Stimulated activated CD8-positive, alpha-beta memory T cell treated with anti-CD3 and anti-CD28 coated beads, Interleukin-4, amount 100 ng/mL, for 1 hour (primary cell): ENCODE measurements at places on chromosomes 1 and 21.

- no peak for DNase-seq
Observed at GRCh38 chr1:181768211-181768929, 285.1 kb downstream of the CACNA1E start.

DNA sequence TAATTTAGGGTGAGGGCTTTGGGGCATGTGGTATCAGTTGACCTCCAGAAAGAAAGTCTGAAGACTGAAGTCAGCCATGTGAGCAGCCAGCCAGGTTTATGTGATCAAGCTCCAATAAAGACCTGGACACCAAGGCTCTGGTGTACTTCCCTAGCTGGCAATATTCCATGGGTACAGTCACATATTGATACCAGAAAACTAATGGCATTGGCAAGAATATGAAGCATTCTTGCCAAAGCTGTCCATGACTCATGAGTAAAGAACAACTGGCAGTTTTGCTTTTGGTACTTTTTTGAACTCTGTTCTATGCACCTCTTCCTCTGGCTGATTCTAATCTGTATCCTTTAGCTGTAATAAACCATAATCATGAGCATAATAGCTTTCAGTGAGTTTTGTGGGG is 415.3 kb upstream of the CAMK1G start:
- DNase-seq, result no peak

DNA sequence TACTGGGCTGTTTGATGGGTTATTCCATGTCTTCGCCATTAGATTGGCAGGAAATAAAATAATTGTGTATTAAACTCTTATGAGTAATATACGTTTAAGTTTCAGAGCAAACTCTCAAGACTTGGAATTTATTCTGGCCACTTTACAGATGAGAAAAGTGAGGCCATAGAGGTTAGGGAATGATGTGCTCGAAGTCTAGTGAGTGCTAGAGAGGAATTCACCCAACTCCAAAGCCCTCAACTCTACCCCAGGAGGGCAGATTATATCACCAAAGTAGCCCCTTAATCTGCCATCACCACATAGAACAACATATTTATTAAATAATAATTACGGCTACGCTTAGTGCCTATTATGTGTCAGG is 440 bp upstream of the MUL1 start:
- DNase-seq, result no peak

DNA sequence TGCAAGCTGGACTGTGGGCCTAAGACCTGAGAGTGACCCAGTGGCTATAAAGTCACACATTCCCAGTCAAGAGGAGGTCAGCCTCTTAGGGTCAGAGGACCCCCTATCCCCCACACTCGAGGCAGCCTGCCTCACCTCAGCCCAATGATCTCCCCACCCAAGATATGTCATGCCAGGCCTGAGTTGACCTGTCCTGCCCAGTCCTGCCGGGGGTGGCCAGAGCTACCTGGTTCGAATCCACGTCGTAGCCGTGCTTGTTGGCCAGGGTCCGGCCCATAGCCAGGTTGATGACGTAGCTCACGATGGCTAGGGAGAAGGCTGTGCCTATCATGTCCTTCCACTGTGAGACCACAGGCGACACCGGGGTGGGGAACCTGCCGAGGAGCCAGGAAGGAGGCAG is 15.6 kb downstream of the SLC26A9 start:
- no peak for DNase-seq

DNA sequence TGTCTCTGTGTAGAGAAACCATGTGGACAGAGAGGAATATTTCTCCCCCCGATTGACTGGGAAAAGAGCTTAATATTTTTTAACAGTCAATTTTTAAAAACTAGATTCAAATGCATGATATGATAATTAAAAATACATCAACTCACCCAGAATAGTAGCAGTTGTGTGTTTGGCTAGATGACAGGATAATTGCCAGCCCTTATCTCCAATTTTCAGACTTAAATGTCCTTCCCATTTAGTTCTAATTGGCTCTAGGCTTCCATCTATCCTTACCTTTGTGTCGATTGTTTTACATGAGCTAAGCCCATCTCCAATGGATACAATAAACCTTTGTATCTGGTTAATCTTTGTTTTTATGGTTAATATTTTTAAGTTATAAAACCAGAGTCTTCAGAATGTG is 23.9 kb upstream of the KIAA0040 start:
- DNase-seq, result no peak

GRCh38 chr1:3124246-3124645 is 55.2 kb downstream of the PRDM16 start:
- no peak for DNase-seq

DNA sequence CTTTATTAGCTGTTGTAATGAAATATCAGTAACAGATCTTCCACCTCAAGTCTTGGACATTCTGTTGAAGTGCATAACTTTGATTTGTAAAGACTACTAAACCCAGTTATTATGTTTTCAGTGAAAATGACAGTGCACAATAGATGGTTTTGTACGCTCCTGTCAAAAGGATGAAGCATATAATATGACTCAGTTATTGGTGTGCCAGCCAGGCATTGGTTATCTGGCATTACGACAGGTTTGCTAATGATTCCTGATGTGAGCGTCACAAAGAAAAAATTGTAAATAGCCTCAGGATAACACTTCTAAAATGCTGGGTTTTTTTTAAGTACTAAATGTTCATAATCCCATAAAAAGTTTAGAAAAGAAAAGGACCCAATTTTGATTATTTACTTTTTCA is 147.9 kb downstream of the MAGI3 start:
- DNase-seq, result no peak

DNA sequence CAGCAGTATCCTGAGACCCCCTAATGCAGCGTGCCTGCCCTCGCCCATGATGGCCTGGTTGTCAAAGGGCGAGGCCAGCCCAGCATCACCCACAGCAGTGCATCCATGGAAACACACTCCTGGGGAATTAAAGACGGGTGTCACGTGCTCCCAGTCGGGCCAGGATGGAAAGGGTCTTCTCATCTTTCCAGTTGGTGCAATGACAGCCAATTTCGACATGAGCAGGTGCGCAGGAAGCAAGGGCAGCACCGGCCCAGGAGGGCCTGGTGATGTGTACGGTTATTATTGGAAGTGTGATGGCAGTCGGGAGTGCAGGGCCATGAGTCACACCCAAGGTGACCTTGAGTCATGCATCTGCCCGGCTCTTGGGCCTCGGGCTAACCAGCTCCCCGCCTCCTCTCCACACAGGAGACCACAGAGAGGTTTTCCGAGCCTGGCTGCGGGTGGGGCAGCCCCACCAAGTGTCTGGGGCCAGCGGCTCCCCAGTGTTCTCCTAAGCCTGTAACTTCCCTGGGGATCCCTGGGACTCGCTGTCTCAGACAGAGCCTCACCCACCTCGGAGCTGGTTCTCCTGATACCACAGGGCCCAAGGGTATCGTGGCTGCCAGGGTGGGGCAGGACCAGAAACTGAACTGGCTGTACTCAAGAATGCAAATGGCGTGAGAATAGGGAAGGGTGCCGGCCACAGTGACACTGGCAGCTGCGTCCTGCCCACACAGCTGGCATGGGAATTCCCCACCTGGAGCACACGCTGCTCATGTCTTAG is 119.8 kb downstream of the SIK1 start:
- no peak for DNase-seq

DNA sequence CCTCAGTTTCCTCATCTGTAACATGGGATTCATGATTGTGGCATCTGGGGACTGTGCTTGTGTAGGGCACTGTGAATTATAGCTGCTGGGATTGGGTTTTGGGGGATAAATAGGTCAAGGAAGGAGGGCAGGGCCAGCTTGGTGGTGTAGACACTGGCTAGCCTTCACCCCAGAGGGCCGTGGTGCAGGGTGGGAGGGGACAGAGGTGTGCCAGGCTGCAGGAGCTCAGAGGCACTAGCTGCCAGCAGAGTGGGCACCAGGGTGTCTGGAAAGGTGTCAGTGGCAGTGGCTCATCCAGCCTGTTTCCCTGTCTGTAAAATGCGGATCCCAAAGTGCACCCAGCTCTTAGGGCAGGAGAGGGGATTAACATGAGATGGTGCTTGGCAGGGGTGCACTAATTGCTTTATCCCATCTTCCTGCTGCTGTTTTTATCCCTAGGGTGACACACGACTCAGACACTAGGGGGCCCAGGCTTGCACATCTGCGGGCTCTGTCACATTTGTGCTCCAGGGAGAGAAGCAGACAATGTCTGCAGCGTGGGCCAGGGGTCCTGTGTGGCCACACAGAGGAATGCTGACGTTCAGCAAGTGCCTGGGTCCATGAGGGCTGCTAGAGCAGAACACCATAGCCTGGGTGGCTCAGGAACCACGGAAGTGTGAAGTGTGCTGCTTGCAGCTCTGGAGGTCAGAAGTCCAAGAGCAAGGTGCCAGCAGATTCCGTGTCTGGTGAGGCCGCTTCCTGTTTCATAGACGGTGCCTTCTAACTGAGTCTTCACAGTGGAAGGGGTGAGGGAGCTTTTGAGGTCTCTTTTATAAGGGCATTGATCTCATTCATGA is 19.3 kb downstream of the OBSCN start:
- DNase-seq, result no peak

GRCh38 chr1:11176081-11176706 is 13.0 kb upstream of the ANGPTL7 start:
- DNase-seq, result no peak

DNA sequence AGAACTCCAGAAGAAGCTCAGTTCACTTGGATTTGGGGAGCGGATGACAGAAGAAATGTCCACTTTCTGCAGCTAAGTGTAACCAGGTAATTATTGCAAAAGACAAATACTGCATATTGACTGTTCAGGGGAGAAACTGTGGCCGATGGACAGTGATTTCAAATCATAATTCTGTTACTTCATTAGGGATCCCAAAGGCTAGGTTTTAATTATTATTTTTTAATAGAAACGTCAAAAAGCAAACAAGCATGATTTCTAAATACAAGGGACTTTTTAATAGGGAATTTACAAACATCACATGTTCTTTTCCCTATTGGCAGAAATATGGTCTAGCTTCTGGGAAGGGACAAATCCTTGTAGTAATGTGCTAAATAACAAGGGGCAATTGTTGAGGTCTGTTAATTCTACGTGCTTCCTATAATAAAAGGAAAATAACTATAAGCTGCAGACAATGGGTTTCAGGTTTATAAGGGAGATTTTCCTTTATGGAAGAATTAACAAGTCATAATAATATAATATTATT is 15.5 kb downstream of the DIPK1A start:
- no peak for DNase-seq

- DNase-seq, result no peak
Observed at GRCh38 chr1:200336901-200337391, 72.9 kb downstream of the ZNF281 start.
